ENCODE measurements at places on chromosomes 16 and 17.

DNA sequence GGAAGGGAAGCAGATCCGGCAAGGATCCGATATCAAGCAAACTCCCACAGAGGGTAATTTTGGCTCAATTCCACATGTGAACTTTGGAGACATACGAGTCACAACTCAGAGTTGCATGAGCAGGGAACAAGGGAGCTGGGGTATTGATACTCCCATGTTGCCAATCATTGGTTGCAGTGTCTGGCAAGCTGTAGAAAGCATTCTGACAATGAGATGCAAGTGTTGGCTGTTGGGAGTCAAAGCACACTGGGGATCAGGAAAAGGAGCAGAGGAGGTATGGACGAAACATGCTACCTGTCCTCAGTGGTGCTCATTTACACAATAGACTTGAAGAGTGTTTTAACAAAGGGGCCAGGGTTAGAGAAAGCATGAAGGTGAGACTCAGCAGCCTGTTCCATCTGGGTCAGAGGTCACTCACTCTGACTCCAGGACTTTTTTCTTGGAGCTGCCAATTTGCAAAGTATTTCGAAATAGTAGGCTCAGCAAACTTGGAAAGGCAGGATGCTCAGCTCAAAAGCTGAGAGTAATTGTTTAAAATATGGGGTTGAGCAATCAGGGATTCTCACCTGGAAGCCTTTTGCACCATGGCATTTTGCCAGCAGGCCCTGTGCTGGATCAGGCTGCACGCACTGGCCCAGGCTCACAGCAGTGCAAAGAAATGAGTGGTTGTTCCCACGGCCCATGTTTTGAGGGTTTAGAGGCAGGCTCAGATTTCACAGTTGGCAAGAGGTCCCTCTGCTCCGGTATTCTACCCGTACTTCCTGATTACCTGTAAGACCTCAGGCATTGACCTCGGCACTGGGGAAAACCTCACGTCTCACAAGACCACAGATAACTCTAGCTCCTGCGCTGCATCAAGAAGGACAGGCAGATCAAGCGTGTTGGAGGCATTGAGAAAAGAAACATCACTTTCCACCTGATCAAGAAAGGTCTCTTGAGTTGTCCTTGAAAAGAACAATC, 17.6 kb upstream of the NKD1 start:
- DNase-seq: no peak

DNA sequence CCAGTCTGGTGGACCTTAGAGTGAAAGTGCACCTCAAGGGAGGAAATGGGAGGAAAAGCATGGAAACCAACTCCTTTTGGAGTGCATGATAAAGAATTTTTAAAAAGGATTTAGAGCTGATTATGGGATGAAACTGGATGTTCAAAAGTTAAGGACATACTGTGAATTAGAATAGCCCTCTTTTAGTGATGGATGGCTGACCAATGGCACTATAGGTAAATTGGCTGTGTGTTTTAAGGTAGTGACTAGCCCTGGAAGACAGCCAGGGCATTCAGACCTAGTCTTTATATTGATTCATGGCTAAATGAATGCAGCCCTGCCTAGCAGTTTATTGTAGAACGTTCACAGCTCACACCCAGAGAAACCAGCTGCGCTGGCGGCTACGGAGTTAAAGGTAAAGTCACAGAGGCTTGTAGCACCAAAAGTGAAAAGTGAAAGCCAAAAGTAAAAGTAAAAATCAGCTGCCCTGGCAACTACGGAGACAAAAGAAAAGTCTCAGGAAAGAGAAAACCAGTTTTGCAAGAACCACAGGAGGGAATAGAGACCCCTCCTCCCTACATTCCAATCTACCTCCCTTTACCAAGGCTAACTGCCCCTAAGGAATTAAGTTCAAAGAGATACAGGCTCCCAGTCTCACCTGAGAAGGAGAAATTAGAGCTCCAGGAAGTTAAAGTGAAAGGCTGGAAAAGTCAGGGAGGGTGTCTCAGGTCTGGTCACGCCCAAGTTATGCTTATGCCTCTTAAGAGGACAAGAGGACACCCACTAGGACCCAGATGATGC, 21.8 kb downstream of the ACSM1 start:
- no peak for DNase-seq

GRCh38 chr16:70388006-70388680, 41.4 kb downstream of the DDX19A start:
- no peak for DNase-seq

- no peak for DNase-seq
These were observed 8.7 kb downstream of the TBX21 start for GRCh38 chr17:47741793-47742145.

DNA sequence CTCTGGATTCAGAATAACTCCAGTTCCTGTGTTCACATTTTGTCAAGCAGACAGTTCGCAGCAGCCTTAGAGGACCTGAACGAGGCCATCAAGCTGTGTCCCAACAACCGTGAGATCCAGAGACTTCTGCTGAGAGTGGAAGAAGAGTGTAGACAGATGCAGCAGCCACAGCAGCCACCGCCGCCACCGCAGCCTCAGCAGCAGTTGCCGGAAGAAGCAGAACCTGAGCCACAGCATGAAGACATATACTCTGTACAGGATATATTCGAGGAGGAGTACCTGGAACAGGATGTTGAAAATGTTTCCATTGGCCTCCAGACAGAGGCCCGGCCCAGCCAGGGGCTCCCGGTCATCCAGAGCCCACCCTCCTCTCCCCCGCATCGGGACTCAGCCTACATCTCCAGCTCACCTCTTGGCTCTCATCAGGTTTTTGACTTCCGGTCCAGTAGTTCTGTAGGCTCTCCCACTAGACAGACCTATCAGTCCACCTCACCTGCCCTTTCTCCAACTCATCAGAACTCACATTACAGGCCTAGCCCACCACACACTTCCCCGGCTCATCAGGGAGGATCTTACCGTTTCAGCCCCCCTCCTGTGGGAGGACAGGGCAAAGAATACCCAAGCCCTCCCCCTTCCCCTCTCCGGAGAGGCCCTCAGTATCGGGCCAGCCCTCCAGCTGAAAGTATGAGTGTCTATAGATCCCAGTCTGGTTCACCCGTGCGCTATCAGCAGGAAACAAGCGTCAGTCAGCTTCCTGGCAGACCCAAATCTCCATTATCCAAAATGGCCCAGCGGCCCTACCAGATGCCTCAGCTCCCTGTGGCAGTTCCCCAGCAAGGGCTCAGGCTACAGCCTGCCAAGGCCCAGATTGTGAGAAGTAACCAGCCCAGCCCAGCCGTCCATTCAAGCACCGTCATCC, 25.9 kb downstream of the CYB561 start:
- DNase-seq: no peak

GRCh38 chr16:57764006-57764340, 28.4 kb downstream of the KATNB1 start:
- DNase-seq: no peak

GRCh38 chr17:29036584-29036983, 6.4 kb upstream of the PIPOX start:
- no peak for DNase-seq

- DNase-seq: no peak
These were observed 8.4 kb downstream of the PER1 start for GRCh38 chr17:8143581-8144400.

- DNase-seq: no peak
These were observed 3.4 kb upstream of the HP start for GRCh38 chr16:72050769-72051464.

- no peak for DNase-seq
These were observed 150.4 kb downstream of the WWOX start for GRCh38 chr16:78249832-78250231.

DNA sequence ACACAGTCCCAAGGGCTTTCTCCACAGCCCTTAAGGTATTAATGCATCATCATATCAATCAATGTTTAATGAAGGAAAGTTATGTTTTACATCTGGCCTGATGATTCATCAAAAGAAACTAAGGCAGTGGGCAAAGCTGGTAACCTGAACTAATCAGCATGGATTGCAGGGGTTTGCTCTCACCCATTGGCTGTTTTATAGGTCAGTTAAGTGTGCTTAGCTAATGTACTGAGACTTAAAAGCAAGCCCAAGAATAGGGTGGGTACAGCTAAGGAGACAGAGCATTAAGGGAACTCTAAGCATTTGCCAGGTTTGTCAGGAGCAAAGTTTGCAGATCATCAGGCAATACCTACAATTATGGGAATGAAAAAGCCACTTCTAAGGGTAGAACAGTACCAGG, 1247.6 kb downstream of the CDH8 start:
- no peak for DNase-seq

GRCh38 chr17:50221864-50222545, 20.6 kb upstream of the COL1A1 start:
- no peak for DNase-seq

- DNase-seq: no peak
These were observed 50.9 kb downstream of the CYB561 start for GRCh38 chr17:63395075-63395805.
